Daoy (cell line): ENCODE measurements at places on chromosomes 1 and 21. TPM values are rescaled to one million over a fixed set of nuclear protein-coding genes. Genes with fewer than 3 reads are reported as not detected.

GRCh38 chr21:33731447-33731846 is 89.1 kb downstream of the ITSN1 start:
- DNase-seq: no peak

GRCh38 chr1:172732427-172732826 is 73.5 kb downstream of the FASLG start:
- DNase-seq: no peak

LDLRAD2 gene
- not detected in 2 replicates for total RNA-seq

- DNase-seq: peak; percentile 25
Observed at GRCh38 chr1:2985067-2985561, 36.2 kb upstream of the ACTRT2 start.

GRCh38 chr1:91741906-91742305 is 144.0 kb downstream of the TGFBR3 start:
- DNase-seq: no peak

- DNase-seq: no peak
Observed at GRCh38 chr1:65153635-65154034, 5.6 kb downstream of the AK4 start.

GRCh38 chr1:14149431-14149830 is 449.1 kb upstream of the KAZN start:
- peak; percentile 63 for DNase-seq

DNA sequence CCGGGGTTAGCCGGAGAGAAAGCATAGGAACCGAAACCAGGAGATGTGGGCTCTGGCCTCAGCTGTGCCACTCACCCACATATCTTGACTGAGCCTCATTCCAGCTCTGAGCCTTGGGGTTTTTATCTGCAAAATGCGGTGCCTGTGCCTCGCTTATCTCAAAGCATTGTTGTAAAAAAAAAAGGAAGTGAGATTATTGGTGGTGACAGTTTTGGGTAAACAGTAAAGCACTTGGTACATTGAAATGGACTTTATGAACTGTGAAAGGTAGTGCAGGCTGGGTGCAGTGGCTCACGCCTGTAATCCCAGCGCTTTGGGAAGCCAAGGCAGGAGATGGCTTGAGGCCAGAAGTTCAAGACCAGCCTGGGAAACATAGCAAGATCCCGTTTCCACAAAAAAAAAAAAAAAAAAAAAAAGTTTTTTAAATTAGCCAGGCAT is 3.8 kb downstream of the PTAFR start:
- no peak for DNase-seq

DNA sequence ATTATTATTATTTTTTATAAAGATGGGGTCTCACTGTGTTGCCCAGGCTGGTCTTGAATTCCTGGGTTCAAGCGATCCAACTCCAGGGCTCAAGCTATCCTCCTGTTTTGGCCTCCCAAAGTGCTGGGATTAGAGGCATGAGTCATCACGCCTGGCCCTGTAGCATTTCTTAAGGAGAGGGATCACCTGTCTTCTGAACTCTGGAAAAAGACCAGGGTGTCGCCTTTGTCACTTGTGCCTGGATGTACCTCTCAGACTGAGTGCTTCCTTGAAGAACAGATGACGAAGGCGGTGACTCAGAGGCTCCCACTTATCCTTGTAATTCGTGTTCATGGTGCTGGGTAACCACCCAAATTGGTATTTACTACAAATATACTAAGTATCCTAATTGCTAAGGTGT is 2.4 kb upstream of the CGN start:
- DNase-seq: peak; percentile 36

DNA sequence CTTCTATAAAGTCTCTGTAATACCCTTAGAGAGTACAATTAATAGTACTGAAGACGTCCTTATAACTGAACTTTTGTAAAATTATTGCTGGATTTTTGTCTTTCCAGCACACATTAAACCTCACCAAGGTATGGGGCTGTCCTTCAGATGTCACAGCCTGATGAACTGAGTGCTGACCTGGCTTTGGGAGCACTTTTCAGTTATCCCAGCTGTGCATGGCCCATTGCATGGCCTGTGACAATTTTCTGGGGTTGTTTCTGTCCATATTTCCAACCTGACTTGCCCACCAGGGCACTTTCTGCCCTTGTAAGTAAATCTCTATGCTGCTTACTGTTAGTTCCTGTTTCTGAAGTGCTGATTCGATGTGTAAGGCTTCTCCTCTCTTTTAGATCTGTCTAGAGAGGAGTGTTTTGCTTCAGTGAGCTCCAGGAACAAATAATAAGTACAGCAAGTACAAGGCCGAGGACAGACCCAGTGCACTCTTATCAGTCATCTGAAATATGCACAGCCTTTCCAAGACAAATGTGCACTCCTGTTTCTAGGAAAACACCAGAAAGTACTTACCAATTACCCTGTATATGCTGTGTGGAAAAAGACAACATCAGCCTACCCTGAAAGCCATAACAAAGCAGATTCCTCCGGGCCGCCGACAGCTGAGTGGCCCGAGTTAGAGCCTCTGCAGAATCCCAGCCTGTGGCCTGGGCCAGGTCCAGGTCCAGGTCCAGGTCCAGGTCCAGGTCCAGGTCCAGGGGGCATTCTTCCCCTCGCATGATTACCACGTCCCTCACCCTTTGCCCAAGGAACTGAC is 121.7 kb downstream of the DHRS3 start:
- DNase-seq: no peak

DNA sequence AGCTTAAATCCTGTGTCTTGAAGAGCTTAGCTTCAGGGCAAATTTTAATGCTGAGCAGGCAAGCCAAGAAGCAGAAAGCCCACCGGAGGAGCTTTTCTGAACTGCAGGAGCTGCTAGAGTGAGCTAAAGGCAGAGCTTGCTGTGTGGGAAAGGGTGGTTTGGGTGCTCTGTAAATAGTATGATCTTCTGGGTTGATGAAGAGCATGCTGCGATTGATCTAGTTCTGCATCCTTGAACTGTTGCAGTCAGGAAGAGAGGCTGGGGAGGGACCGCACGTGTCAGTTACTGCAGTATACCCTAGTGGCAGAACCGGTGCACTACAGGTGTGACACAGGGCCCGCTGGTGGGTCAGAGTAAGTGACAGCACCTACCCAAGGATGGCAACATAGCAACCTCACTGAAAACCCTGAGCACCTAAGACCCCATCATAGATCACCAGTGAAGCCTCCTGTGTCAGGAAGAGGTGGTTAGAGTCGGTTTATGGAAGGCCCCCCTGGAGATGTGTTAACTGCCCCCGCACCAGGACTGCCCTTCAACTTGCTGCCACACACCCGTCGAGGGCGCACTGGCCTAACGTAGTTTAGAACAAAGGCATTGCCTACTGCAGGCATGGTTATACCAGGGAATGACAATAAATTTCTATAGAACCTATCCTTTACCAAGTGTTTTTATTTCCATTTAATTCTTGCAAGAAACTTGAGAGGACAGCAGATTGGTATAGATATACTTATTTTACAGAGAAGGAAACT is 146.0 kb upstream of the KIAA0040 start:
- DNase-seq: peak; percentile 23

DNA sequence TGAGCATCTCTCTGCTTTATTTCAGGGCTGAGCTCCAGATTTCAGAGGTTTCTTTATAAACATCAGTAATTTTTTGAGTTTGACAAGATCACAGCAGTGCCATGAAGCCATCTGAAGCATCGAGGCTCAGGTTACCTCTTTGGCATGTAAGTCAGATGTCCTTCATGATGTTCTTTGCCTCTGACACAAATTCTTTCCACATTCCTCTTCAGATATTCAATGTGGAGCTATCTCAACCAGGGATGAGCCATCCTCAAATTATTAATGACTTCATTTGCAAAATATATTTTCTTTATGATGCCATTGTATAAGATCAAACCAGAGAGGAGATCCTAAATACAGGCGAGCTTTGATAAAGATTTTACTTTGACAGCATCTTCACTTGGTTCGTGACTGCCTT is 256.7 kb downstream of the COL11A1 start:
- no peak for DNase-seq

DNA sequence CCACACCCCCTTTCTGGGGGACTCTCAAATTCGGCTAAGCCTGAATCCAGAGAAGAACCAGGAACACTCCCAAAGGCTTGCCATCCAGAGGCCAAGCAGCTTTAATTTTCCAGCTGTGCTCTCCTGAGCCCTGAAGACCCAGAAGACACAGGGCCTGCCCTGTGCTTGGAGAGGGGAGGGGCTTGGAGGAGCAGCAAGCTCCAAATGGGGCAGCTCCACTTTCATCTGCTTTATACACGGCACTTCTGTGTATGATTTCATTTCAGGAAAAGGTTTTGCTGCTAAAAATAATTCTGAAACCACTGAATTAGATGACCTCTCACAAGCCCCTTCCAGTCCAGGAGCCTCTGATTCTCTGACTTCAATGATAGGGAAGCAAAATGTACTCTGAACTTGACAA is 39.2 kb upstream of the CTTNBP2NL start:
- no peak for DNase-seq
